ENCODE measurements at places on chromosomes 4 and X. TPM values are rescaled to one million over a fixed set of nuclear protein-coding genes. Genes with fewer than 3 reads are reported as not detected.

The HS3ST1 gene
- under 0.01 TPM for total RNA-seq

The NLGN4X gene
- not detected for total RNA-seq

The ZNF711 gene
- total RNA-seq, result 3.7 TPM

DNA sequence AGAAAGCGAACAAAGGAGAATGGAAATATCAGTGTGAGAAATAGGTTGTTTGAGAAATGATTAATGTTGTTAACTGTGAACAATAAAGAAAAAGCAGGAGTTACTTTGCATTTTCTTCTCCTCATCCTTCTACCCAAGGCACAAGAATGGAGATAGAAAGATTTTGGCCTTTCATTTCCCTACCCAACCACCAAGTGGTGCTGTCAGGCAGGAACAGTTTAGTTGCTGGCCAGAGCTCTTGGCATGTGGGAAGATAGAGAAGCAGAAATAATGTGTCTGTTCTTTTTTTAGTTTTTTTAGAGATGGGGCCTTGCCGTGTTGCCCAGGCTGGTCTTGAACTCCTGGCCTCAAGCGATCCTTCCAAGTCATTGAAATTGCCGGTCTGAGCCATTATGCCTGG is 12.8 kb downstream of the HOPX start:
- DNase-seq, result no peak

The SRPK3 gene
- 1.3 TPM for total RNA-seq

DNA sequence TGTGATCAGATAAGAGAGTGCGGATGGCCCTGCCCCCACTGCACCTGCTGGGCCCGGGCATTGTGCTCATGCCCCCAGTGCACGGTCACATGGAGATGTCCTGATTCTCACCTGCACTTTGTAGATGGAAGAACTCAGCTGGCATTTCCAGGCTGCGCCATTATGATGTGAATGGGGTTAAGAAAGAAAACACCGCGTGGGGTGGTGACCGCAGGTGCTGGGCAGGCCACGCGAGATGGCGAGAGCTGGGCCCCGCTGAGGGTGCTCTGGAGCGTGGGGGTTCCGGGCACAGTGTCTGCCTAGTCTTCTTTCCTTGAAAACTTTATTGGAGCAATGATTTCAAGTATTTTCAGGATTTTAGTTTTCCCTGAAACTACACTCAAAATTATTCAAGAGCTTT is 17.8 kb upstream of the HGFAC start:
- DNase-seq, result no peak

DNA sequence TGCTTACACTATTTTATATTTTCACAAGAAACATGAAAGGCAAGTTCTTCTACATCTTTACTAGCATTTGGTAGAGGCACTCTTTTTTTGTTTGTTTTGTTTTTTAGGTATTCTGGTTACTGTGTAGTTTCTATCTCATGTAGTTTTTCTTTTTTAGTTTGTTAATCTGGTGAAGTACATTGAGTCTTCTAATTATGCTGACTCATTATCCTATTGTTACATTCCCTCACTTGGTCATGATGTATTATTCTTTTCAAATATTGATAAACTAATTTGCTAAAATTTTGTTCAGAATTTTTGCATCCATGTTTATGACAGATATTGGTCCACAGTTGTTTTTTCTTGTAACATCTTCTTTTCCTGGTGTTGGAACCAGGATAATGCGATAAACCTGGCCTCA is 4.7 kb downstream of the GK2 start:
- DNase-seq, result no peak

The H2BW2 gene
- not detected for total RNA-seq

GRCh38 chr4:142777045-142777743 is 68.9 kb downstream of the INPP4B start:
- DNase-seq, result no peak

- peak; percentile 64 for DNase-seq
These were observed 86.6 kb upstream of the TMEM150C start for GRCh38 chr4:82648356-82648755.

DNA sequence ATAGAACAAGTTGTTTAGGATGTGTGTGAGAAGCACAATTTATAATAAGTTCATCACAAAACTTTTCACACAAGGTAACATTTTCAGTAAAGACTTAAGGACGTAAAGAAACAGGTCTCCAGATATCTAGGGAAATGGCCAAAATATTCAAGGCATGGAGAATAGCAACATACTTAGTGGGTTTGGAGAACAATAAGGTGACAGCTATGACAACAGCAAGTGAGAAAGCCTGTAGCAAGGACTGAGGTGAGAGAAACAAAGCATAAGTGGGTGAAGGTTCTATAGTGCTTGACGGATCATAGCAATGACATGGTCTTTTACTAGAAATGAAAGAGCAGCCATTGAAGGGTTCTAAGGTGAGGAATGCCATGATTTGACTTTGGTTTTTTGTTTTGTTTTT is 1337.3 kb downstream of the PCDH18 start:
- no peak for DNase-seq

DNA sequence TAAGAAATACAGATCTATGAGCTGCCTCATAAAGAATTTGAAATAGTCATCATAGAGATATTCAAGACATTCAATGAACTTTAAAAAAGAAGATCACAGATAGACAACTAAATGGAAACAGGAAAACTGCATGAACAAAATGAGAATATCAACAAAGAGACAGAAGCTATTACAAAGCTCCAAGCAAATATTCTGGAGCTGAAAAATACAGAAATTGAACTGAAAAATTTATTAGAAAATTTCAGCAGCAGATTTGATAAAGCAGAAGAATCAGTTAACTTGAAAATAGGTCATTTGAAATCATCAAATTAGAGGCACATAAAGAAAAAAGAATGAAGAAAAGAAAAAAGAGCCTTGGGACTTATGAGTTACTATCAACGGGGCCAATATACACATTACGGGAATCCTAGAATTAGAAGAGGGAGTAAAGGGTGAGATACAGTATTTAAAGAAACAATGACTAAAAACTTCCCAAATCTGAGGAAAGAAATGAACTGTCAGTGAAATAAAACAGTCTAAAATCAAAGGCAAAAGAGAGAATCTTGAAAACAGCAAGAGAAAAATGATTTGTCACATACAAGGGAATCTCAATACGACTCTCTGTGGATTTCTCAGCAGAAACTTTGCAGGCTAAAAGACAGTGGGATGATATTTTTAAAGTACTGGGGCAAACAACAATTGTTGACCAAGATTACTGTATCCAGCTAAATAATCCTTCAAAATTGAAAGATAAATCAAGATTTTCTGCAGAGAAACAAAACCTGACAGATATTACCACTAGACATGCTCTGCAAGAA is 641.6 kb downstream of the ANKRD50 start:
- DNase-seq, result no peak

DNA sequence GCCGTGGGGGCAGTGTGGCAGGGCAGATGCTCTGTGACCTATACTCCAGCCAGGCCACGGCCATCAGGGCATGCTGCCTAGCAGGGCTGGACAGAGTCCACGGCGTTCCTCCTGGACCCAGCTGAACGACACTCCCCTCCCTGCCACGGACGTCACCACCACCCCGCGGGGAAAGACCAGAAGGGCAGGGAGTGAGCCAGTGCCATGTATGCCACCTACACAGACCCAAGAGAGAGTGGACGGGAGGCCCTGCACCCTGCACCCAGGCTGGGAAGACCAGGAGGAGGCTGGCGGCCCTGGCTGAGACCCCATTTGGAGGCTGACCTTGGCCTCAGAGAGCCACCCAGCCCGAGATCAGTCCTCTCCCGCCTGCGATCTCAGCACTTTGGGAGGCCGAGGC is 101.9 kb downstream of the FAM53A start:
- no peak for DNase-seq

The CPXCR1 gene
- not detected for total RNA-seq

GRCh38 chr4:152843481-152844090 is 63.8 kb downstream of the ARFIP1 start:
- DNase-seq, result no peak

DNA sequence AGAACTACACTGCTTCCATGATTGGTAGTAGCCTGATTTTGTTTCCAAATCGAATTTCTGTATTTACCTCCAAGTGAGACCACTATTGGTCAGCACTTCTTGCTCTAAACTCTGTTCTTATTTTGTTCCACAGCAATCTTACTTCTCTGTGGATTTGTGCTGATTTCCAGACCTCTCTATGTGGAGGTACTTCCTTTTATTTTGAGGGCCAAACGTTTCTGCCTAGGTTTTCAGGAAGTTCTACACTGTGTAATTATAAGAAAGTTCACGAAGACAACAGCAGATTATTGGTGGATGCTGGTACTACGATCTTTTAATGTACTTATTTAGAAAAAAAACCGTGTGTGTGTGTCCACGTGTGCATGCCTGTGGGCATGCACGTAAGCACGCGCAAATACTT is 46.7 kb downstream of the DTHD1 start:
- no peak for DNase-seq

The CPZ gene
- total RNA-seq, result 2.8 TPM

DNA sequence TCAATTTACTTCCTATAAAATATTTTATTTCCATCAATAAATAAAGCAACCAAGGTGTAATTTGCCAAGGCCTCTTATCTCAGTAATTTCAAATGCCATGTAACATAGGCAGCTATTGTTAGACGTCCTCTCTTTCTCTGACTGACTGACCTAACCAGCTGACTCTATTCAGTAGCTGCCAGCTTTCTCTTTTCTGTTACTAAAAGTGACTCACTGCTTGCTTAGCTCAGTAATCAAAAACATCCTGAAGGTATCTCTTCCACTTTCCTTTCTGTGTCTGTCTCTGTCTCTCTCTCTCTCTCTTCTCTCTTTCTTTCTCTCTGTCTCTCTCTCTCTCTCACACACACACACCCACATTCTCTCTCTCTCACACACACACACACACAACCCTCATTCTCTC is 134.2 kb downstream of the SPOCK3 start:
- DNase-seq, result no peak

DNA sequence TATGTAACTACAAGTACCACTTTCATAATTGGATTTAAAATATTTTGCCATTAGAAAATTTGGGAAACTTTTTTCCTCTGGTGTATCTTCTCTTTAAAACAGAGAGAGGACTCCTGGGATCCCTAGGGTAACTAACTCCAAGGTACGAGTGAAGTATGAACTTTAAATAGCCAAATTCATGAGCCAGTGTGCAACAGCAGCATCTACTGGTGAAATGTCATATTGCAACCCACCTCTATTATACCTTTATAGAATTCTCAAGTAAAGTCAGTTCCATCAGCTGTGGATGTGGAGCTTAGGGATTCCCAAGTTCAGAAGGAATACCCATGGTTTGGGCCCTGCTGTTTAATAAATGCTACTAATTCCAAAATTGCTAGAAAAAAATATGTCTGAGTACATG is 282.7 kb upstream of the TAPT1 start:
- DNase-seq, result peak; percentile 3
